ENCODE measurements at places on chromosomes 16 and 17.

DNA sequence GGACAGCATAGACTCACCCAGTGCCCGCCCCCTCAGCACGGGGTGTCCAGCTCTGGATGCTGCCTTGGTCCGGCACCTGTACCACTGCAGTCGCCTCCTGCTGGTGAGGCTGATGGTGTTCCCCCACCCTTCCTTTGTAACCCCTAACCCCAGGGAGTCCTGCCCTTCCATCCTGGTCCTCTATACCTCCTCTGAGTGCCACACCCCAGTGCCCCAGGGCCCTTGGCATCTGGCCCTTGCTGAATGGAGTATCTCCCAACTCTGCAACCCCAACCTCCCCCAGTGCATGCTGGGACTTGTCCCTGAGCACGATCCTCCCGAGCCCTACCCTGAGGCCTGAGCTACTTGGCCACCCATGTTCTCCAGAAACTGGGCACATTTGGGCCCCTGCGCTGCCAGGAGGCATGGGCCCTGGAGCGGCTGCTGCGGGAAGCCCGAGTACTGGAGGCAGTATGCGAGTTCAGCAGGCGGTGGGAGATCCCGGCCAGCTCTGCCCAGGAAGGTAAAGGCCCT is 15.8 kb downstream of the RIPOR1 start:
- peak; percentile 5 for DNase-seq

DNA sequence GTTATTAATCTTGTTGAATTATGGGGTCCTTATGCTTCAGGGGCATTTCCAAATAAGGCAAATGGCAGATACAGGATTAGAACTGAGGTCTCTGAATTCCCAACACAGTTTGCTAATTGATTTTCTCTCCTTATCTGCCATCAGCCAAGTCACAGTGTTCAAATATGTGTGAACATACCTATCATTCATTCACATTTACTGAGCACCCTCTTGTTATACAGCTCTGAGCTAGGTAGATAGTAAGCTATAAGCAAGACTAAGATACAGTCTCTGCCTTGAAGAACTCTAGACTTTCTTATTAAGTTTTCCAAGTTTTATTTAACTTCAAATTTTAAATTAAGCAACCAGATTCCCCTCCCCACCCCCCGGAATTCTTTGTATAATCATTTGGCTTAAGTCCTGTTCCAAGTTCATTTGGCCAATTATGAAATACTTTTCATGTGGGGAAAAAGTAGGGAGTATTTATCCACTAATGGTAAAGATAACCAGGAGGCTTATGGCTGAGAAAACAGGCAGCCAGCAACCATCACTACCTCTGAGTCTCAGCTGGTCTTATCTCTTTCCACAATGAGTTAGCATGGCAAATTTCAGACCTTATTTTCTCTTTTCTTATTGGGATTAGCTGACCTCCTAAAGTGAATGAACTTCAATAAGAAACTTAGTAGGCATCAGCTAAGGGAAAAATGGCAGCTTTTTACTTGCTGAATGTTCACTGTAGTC is 31.4 kb upstream of the CORO6 start:
- no peak for DNase-seq

DNA sequence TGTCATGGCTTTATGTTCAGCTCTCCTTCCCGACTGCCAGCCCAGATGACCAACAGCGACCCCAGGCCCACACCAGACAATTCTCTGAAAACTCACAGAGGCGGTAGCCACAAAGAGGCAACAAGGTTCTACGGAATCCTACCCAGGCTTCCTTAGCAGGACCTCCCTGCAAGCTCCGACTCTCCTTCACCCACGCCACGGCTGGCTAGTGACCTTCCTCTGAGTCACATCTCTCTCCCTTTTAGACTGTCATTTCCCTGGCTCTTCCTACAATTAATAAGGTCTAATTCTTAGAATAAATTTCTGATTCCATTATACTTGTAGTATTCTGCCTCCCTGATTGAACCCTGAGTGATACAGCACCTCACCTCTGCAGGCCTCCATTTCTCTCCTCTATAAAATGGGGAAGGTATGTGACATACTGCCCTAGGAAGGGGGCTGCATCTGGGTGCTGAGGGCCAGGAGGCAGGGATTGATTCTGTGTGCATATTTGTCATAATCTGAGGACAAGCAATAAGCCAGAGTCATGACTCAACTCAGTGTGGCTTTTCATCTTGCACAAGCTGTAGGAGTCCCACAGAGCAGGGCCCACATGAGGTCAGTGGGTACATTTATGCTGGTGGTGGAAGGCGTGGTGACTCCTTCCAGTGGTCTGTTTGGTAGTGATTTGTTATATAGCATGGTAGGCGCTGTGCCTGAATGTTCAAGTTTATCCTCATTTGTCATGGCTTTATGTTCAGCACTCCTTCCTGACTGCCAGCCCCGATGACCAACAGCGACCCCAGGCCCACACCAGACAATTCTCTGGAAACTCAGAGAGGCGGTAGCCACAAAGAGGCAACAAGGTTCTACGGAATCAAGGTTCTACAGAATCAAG is 46.2 kb downstream of the SMPD3 start:
- DNase-seq: no peak

DNA sequence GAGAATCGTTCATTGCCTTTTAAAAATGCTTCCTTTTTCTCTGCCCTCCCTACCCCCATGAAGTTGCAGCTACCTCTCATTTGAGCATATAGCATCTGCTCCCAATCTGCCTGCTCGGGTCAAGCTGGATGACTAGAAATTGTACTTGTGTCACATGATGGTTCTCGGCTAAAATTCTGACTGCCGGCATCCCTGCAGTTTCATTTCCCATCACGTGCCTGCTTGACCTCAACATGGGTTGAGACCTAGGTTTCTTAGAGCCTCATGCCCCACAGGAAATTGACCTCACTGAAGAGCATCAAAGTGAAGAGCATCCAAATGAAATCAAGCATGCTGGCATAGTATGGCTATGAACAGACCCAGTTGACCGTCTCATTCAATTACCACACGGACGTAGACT is 581.6 kb upstream of the PSMD7 start:
- no peak for DNase-seq

DNA sequence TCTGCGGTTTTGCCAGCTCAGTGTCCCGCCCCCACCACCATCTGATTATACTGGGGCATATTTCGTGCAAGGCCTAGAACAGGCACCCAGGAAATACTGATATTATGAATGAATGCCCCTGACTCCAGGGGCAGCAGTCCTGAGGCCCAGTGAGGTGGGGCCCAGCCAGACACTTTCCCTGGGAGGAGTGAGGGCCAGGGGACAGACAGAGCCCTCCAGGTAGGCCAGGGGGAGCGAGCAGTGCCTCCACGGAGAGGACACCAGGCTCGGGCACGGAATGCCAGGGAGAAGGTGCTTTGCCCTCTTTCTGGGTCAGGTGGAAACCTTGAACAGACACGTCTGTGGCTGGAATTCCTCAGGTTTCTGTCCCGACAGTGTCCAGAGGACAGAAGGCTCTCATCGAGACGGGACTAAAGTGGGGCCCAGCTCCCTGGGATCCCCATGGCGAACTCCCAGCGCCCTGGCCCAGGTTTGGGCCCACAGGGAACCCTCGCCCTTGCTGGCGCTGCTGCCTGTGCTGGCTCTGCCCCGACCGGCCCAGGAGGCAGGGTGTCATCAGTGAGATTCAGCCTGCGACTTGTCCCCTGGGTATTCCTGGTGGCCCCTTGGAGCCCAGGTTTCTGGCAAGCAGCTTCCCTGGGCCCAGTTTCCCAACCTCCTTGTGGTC is 4.3 kb downstream of the KATNB1 start:
- DNase-seq: no peak

- DNase-seq: no peak
Observed at GRCh38 chr17:57966875-57967274, 11.7 kb upstream of the CUEDC1 start.

GRCh38 chr16:81321039-81321438 is 6.3 kb downstream of the GAN start:
- DNase-seq: no peak

GRCh38 chr16:65010125-65010524 is 111.7 kb downstream of the CDH11 start:
- DNase-seq: no peak

GRCh38 chr16:86577314-86577971 is 906 bp upstream of the FOXL1 start:
- DNase-seq: no peak

- DNase-seq: no peak
Observed at GRCh38 chr17:81466564-81467472, 45.8 kb downstream of the ACTG1 start.

DNA sequence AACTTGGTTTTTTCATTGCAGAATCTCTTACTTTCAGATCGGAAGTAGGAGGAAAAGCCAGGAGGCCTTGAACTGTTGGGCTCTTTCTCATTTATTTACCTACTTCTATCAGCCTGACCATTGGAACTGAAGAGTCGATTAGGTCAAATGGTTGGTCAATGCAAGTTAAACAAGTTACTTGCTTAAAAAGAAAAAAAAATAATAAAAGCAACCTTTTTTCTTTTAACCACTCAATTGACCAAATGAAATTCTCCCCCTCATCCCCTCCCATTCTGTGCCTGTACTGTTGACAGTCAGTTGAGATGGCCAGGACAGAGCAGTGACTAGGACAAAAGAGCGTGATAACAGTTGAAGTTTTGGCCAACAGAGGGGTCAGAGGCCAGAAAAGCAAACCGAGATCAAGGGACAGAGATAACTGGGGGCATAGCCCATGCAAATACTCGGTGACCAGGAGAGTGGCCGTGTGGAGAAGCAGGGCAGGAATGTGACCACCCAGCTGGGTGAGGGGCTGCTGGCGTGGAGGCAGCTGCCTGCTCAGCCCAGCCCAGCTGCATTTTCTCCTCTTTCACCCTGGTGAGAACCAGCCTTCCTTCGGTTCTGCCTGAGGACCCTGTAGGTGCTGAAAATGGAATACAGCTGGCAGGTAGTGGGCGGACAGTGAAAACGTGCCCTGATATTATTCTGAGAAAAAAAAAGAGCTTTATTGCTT is 72.2 kb downstream of the HS3ST3B1 start:
- DNase-seq: no peak

GRCh38 chr16:27301236-27301861 is 12.4 kb upstream of the IL4R start:
- no peak for DNase-seq

DNA sequence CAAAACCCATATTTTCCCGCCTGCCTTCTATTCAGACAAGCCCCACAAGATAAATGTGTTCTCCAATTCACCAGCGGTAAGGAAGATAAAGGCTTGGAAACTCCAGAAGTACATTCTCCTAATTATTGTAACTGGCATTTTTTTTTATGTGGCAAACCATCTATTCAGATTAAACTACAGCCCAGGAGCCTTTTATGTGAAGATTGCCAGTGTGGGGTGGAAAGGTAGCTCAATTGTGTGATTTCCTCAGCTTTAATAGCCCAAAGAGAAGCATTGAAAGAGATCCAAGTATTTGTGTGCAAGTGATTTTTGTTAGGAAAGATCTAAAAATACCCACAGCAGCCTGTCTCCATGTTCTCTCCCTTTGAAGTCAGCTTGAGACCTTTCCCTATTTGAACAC is 451.4 kb upstream of the CCL2 start:
- no peak for DNase-seq

- DNase-seq: no peak
Observed at GRCh38 chr17:59332749-59333377, 1.4 kb downstream of the YPEL2 start.

DNA sequence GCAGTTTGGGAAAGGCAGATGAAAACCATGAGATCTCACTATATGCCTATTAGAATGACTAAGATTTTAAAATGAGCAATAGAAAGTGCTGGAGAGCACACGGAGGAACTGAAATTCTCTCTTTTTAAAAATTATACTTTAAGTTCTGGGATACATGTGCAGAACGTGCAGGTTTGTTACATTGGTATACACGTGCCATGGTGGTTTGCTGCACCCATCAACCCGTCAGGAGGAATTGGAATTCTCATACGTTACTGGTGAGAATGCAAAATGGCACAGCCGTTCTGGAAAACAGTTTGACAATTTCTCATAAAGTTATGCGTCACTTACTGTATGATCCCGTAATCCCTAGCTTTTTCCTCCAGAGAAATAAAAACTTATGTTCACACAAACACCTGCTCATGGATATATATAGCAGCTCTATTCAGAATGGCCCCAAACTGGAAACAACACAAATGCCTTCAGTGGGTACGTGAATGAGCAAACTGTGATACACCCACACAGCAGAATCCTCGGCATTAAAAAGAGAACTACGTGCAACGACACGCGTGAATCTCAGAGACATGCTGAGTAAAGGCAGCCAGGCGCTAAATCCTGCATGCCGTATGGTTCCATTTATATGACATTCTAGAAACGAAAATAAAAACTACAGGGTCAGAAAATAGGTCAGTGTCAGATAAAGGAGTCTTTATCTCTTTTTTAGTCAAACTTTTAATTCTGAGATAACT is 11.8 kb downstream of the PIK3R6 start:
- no peak for DNase-seq

- DNase-seq: no peak
Observed at GRCh38 chr16:84005391-84005790, 37.2 kb downstream of the SLC38A8 start.

- no peak for DNase-seq
Observed at GRCh38 chr16:60107437-60107836, 1373.3 kb upstream of the GOT2 start.

Data from GM12892 (cell line).